ENCODE measurements at places on chromosomes 2 and 18.

GRCh38 chr2:14654835-14655282 is 22.3 kb downstream of the LRATD1 start:
- no peak for DNase-seq

DNA sequence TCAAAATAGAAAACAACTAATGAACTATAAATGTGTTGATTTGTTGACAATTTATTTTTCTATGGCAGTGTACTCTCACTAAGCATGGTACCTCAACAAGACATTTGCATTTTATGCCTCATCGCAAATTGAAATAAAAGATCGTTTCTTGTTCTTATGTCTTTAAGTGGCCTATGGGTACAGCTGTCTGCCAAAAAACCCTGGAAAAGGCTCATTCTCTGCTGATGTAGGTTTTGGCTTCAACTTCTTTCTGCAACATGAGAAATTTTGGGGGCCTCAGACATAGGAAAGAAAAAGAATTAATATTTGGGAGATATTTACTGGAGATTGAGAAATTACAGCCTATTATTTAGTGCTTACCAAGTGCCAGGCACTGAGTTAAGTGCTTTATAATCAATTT is 205.1 kb upstream of the DPP10 start:
- no peak for DNase-seq

DNA sequence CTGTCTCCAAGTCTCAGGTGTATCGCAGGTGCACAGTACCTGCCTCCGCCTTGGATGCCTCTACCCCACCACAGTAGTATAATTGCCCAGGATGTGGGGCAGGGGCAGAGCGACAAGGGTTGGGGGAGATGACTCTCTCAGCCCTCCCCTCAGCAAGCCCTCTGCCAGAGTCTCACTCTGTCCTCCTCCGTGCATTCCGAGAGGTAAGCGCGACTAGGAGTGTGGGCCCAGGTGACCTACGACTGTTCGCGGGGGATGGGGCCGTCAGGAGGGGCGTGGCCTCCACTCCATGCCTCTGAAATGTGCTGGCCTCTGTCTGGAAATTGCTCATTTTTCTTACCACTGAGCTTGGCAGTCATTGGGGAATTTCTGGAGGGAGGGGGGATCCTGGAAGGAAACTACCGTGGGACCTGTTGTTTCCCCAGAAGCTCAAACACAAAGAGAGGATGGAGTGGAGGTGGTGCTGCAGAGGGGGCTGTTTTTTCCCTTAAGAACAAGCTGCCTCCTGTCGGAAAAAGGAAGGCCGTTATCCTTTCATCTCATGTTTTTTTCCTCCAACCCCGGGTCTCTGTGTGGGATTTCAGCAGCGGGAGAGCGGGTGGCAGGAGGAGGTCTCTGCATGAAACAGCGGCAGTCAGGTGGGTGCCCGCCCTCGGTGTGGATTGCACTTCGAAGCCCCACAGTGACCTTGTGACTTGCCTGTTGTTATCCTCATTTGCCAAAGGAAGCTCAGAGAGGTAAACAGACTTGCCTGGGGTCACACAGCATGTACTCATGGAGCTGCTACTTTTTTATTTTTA is 13.0 kb upstream of the RALB start:
- DNase-seq: no peak

GRCh38 chr2:8162552-8162951 is 519.3 kb upstream of the ID2 start:
- no peak for DNase-seq

DNA sequence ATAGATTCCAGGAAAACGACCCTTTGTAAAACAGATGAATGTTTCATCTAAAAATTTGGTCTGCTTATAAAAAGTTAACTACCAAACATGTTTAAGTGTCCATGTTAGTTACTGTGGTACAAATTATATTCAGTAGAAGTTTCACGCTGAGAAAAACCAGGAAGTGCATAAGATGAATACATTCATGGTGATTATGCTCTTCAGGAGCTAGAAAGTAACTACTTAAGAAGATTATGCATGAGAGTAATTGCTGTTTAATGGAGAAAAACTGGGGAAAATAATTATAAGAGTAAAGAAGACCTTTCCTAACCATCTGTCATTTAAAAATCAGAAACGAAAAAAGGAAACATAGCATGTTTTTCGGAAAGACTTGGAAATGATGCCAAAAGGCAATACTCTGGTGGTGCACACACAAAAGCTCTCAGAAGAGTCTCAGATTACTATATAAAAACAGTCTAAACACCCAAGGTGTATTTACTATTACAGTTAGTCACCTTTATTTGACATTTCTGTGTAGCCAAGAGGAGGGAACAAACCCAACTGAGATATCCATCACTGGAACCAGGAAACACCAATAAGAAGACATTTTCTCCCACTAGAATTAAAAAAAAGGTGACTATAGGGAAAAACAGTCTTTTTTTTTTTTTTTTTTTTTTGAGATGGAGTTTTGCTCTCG is 38.8 kb upstream of the METTL21A start:
- DNase-seq: no peak

DNA sequence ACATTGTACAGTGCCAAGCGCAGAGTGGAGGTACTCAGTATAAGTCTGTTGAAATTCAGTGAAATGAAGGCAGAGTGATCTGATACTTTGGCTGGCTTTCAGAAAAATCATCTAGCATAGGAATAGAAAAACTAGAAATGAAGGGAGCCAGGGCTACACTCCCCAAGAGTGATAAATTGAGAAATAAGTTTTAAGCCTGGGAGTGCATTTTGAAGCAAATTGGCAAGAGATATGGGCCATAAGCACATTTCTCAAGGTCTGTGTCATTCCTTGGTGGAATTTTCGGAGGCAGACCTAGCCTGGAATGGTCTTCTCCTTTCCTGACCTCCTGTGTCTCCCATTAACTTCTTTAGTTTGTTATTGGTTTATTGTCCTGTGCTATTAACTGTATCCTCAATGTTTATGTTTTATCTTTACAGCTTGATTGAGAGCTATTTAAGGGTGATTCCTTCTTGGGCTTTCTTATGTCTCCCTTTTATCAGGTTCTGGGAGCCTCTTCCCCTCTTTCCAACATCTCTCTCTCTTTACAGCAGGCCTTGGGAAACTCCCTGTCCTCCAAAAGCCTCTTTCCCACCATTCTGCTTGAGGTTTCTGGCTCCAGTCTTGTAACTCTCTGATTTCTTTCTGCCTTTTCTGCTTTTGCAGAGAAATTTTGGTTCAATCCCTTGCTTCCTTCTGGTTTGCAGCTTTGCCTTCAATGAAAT is 649.5 kb downstream of the SLC4A3 start:
- DNase-seq: no peak

DNA sequence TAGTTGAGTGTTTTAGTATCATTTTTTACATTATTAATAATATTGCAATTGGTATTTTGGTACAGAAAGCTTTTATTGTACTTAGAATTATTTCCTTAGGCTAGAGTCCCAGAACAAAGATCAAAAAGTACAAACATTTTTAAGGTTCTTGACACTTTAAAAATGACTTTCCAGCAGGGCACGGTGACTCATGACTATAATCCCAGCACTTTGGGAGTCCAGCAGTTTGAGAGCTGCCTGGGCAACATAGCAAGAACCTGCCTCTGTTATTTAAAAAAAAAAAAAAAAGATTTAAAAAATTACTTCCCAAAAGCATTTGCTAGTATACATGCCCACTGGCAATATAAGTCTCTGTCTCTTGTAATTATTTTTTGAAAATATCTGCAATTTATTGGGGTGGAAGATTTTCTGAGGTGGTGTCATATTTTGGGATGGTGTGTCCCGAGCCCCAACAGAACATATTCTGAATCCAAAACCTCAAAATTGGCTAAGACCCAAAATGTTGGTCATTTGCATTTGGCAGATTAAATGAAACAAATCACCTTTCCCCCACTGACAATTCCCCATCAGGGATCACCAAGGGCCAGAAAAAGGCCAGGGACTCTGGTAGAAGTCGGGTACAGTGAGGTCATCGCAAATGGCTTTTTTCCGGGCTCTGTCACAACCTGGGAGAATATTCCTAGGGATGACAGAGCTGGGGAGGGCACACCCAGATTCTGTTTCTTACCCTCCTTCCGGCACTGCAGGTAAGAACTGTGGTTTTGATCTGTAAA is 42.1 kb downstream of the NIFK start:
- DNase-seq: no peak

DNA sequence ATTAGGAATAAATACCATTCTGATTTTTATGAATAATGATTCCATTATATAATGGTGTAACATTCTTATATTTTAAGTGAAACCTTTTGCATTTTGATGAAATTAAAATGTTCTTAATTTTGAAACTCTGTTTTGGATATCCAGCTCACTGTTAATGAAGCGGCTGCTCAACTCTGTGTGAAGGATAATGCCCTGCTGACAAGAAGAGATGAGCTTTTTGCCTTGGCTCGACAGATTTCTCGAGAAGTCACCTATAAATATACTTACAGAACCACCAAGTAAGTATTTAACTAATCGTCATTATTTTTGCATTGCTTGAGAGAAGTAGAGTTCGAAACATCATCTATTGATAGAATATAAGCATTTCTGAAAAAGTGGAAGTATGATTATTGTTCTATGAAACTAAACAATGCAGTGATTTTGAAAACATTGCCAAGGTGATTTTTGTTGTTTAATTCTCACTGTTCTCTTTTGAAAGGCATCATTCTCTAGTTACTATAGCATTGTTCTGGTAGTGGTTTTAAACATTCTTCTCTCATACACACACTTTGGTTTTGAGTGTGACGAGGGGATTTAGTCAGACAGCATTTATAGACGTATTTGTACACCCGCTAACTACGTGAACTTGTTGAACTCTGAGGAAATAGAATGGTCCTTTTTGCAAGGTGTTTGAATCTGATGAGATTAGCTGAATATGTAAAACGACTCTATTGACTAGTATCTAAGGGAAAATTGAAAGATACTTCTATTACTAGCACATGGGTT is 21.5 kb downstream of the NAB1 start:
- no peak for DNase-seq

DNA sequence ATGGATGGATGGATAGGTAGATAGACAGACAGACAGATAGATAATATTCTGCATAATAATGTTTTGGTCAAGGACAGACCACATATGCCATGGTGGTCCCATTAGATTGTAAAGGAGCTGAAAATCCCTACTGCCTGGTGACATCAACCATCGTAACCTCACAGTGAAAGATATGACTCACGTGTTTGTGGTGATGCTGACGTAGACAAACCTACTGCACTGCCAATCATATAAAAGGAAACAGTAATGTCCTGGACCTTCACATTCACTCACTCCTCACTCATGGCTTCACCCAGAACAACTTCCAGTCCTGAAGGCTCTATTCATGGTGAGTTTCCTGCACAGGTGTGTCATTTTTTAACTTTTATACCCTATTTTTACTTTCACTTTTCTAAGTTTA is 202.9 kb upstream of the TPO start:
- DNase-seq: no peak

- peak; percentile 14 for DNase-seq
Observed at GRCh38 chr2:72140621-72140960, 7.1 kb downstream of the CYP26B1 start.

- DNase-seq: no peak
Observed at GRCh38 chr2:147603876-147604275, 241.0 kb upstream of the ACVR2A start.

DNA sequence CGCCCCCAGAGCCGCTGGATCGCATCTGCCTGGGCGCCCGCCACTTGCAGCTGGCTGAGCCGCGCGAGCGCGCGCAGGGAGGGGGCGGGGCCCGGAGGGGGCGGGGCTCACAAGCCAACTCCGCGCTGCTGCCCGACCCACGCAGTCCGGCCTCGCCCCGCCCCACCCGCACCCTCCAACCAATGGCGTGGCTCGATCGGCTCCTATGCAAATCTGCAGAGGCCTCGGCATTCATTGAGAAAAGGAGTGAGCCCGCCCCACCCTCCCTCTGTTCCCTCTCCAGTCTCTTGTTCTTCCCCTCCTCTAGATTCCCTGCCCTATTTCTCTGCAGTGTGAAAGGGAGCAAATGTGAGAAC is at the start of gene ALK:
ALK (minus strand) TSS at position 27 of the 356 bp plus-strand sequence. CDS start 927 bp downstream, outside the sequence.
- DNase-seq: peak; percentile 72

DNA sequence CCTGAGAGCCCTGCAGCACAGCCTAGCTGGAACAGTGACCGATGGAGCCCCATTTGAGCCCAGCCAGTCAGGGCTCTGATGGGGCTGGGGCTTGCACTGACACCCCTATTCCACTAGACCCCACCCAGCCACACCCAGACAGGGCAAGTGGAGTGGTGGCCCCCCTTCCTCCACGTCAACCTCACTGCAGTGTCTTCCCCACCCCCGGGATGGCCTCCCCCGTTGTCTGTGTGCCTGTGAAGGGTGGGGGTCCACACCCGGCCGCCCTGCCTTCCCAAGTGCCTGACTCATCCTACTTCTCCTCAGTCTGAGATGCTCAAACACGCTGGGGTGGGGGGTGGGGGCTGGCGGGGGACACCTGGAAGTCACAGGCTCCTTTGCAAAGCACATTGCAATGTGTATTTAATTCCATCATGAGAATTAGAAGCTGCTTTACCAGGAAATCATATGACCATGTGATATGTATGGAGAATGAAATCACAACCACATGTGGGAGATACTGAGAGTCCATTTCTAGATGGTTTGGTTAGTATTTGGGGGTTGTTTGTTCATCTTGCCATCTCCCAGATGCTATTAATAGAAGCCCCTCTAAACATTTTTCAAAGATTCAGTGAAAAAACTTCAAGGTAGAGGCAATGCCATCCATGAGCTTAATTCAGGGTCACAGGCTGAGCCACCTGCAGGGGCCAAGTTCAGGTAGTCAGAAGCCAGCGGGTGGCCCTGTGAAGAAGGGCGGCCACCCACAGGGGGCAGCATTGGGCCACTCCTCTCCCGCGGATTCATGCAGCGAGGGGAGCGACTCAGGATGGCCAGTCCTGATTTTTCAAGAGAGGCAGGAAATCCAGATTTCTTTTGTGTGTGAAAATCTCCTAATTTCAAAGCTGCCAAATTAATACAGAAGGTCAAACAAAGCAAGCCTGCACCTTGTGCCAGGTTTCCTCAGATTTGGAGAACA is 22.7 kb upstream of the GMPPA start:
- DNase-seq: peak; percentile 77

- no peak for DNase-seq
Observed at GRCh38 chr2:18836436-18836835, 247.1 kb upstream of the NT5C1B start.

DNA sequence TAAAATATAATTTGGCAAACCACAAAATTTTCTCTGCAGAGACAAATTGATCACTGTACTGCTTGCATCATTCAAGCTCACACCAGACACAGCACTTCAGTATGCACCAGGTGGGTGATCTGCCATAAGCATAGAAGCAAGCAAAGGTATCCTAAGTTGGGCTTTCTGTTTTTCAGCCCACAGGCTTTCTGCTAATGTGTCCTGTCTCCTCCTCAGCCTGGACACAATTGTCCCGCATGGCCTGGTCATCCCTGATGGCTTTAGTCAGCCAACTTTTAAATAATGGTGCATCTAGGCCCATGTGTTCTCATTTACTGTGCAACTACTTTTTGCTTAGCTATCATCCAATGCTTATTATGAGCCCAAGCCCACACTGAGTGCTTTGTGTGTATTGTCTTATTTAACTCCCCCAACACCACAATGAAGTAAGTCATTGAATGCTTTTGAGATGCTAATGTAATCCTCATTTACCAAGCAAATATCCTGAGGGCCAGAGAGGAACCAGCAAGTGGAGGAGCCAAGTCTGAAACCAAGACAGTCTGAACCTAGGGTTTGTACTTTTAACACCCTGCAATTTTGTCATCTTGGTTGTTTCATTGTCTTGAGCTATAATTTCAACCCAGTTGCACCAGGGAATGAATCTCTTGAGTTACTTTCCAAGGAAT is 111.2 kb upstream of the SETBP1 start:
- DNase-seq: no peak

All from activated naive CD4-positive, alpha-beta T cell treated with anti-CD3 and anti-CD28 coated beads, Interleukin-2, amount 10 ng/mL, durations not matched to agents 7 days and 5 days (primary cell).